Esophagus squamous epithelium (tissue), 5 donors: ENCODE measurements at places on chromosomes 2 and 18.

GRCh38 chr2:173452416-173452815, 97.7 kb downstream of the CDCA7 start:
- no peak for DNase-seq

DNA sequence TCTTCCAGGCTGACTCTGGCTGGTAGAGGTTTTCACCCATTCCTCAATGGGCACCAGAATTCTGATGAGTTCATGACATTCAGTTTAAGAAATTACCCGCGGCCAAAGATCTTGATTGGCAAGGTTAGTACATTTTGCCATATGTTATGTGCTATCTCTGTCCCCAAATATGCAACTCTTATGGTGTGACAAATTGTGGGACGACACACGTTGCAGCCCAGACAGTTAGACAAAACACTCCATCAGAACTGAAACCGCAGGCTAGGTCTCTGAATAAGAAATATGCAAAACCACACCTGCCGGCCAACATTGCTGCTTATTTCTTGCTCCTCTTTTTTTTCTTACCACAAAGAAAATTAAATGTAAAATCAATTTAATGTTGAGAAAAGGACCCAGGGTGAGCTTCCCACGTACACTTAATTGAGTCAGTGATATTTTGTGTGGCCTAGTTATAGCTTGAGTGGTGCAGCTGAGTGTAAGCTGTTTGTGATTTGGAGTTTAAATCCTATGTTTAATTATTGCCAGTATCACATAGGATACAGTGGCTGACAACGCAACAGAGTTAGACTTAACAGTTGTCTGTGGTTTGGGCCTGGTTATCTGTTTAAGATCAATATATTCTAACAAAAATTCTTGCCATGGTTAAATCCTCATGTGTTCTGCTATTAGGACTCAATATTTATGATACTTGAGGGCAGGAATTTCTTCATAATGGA, 35.7 kb upstream of the LTBP1 start:
- DNase-seq = no peak

GRCh38 chr2:78811955-78812610, 213.4 kb upstream of the REG3G start:
- DNase-seq = no peak

- no peak for DNase-seq
These were observed 1.3 kb downstream of the TMEM17 start for GRCh38 chr2:62504657-62505056.

GRCh38 chr2:38733300-38733971, 17.7 kb downstream of the SRSF7 start:
- no peak for DNase-seq

- no peak for DNase-seq
These were observed 39.4 kb downstream of the SH2D6 start for GRCh38 chr2:85457877-85458316.

- no peak for DNase-seq
These were observed 85.4 kb downstream of the NCKAP1 start for GRCh38 chr2:182952741-182953450.

GRCh38 chr2:239370403-239370802, 30.4 kb downstream of the HDAC4 start:
- no peak for DNase-seq

- no peak for DNase-seq
These were observed 42.7 kb downstream of the SMAD4 start for GRCh38 chr18:51072586-51073313.

DNA sequence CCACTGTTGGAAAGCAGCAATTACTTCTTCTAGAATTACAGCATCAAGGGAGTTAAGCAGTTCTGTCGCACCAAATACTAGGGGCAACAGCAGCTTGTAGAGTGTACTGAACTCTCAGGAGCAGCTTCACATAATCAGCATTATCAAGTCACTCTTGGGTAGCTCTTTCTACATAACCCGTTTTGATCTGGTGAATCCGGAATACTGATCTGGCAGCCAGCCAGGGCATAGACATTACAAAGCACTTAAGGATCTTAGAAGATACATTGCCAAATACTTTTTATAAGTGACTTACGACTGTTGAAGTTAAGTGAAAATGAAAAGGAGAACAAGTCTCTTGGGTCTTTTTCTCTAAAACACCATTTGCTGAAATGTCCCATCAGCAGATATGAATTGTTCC, 73.2 kb upstream of the NETO1 start:
- DNase-seq = no peak

DNA sequence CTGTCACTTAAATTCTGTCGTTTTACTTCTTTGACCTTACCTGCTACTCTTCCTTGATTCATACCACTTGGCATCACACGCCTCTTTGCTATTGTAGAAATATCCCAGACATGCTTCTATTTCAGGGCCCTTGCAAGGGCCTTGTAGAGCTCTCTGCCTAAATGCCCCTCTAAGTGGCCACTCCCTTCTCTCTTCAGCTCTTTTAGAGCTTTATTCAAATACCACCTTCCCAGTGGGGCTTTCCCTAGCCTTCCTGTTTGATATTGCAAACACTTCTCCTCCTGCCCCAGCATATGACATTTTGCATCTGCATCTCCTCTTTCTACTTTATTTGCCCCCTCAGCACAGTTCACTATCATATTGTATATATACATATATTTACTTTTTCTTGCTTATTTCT, 54.0 kb downstream of the PELI1 start:
- DNase-seq = no peak
